ENCODE measurements at places on chromosomes 5 and 9.

GRCh38 chr9:116565986-116566385 is 121.1 kb upstream of the TRIM32 start:
- no peak for DNase-seq

DNA sequence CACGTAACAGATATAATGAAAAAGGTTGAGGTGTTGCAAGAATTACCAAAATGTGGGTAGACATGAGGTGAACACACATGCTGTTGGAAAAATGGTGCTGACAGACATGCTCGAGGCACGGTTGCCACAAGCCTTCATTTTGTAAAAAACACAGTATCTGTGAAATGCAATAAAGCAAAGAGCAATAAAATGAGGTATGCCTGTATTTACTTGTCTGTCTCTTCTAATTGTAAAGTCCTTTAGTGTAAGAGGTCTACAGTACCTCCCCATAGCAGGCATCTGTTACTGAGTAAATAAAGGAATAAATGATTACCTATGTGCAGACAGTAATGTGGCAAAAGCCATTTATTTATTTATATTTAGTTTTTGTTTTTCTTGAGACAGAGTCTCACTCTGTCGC is 3.0 kb upstream of the CAST start:
- DNase-seq = no peak

DNA sequence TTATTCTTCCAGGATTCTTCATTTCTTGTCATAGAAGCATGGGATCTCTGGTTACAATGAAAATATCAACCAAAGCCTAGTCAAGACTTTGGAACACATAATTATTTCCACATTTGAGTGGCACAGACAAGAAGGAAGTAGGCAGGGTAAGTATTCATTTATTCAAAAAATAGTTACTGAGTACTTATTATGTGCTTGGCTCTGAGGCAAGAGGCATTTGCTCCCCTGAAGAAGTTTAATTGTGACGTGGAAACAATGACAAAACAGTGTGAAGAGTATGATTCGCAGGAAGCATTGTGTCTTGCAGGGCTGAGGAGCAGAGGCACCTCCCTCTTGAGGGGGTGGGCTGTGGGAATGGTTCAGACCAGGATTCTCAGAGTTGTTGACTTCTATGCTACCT is 45.0 kb upstream of the TNFSF15 start:
- no peak for DNase-seq

- DNase-seq = no peak
Measured at GRCh38 chr5:17808566-17808965, 174.3 kb downstream of the TAF11L14 start.

DNA sequence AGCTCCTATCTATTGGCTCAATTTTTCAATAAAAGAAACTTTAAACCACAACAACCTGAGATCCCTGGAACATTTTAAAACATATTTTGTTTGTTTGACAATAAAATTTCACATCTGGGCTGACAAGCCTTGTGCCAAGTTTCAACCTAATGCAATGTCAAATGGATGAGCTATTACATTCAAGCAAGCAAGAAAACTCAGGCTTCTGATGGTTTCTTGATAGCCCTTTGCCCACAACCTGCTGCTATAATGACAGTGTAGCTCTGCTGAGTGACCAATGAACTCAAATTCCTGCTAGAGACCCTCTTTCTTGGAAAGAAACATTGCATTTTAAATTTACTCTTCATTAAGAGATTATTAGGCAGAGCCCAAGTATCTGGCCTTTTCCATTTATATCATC is 472.9 kb downstream of the ARHGEF28 start:
- no peak for DNase-seq

DNA sequence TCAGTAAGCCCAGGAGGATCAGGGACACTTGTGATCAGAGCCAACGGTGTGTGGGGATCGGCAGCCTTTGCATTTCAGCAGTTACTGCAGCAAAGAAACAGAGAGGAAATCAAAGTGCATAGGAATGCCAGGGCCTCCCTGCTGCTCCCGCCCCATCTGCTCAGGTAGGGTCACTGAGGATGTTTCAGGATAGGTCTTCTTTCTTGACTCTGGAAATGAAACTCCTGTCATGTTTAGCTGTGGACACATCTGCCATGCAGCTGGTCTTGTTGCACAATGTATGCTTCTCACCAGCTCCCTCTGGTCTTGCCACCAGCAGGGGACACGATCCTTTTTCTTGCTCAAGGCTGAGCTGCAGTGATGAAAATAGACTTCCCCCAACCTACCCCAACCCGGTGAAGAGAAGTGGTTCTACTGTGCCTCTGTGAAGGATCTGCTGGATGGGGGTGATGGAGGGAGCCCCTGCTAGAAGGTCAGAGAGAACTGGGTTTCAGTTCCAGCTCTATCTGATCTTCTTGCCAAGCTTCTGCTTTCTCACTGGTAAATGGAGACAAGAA is 185.2 kb upstream of the KLF4 start:
- no peak for DNase-seq

GRCh38 chr5:141430332-141431113 is at the start of gene PCDHGA12:
Gene PCDHGA12, plus strand, starts transcription at chr5:141430507. Its CDS starts 253 bp downstream, at chr5:141430760.
- peak; percentile 20 for DNase-seq

DNA sequence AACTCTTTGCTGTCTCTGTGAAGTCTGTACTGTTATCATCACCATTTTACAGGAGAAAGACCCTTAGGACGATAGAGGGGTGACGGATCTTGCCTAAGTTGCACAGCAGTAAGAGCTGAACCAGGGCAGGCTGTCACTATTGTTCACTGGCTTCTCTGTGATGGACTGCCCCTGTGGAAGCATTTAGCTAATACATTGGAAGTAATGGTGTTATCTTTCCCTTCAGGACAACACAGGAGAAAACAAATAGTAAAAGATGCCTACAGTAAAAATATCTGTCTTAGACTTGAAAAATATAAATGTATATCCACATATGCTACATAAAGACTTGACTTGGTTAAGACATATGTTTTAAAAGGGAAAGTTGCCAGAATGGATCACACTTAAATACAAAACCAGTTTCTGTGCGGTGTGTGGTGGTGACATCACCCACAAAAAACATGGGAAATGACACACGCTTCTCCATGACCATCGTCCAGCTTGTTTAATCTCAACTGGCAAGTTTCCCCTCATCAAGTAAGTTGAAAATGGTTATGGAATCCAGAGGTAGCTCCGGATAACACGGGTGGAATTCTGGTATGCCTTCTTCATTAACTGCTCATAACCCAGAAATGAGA is 351.8 kb downstream of the EBF1 start:
- DNase-seq = no peak

DNA sequence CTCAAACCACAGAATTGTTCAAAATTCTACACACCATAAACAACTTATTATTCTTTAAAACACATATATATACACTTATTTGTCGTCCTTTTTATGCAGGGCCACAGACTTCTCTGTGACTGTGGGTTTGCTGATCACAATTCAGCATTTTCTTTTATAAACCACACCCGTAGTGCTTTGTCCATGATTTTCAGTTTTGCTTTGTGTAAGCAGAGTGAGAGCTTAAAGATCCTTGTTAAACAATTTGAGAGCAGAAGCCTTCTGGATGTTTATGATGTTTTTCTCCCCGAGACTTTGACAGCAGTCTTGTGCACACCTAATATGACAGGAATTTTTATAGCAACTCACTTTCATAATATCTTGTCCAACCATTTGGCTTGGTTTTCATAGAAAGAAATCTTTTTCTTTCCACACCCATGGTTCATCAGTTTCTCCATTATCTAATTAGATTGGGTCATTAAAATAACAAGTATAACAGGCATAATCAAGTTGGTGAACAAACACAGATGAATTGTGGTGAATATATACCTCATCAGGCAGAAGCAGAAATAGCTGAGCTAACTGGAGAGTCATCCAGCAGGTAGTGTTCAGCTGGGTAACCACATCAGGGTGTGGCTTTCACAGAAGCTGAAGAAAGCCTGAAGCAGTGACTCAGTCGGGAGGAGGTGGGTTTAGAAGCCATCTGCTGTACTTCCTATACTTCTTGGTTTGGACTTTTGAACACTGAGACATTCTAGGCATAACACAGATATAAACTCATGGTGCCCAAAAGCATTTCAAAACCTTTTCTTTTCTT is 232.8 kb downstream of the DOCK8 start:
- DNase-seq = peak; percentile 92

DNA sequence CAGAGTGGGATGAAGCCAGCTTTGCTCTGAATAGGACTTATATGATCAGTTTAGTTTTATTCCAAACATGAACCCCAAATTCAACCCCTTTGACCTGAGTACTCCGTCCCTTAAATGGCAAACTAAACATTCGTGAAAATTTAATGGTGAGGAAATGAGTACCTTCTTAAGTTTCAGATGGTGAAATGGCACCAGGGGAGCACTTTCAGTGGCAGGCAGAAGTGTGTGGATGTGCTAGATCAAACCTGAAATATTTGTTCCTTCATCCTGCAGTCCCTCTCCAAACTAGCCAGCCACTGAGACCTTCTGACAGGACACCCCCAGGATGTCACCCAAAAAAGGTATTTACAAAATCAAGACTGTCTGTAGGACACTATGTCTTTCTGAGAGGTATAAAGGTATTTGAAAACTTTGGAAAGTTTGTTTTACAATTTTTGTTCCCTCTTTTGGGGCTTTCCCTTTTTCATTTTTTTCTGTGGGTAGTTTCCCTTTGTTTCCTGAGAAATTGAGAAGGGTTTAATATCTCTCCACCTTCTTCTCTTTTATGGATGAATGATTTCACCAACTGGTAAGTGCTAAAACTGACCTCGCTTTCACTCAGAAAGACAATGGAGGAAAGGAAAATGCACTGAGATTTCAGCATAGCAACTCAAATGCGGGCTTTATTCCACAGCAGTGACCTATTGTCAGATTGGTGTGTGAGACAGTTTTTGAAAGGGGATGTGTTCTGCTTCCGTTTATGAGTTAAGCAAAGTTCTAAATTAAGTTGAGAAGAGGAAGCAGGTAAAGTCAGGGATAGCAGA is 127.1 kb downstream of the TMC1 start:
- no peak for DNase-seq

DNA sequence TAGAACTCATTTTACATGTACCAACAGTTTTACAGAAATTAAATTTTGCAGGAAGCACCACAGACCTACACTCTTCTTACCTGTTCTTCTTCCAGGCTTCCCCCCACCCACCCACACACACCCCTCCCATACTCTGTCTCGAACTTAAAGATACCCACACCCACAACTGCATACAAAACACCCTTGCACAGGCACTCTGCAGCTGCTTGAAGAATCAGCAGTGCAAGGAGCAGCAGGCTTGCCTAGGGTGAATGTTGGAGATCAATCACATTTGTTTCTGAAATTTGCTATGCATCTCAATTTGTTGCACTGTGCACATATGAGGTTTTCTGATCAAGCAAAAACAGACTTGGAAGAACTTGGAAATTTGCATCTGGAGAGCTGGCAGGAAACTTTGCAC is 77.5 kb upstream of the TGFBR1 start:
- no peak for DNase-seq

GRCh38 chr9:134853893-134854292 is 26.7 kb upstream of the FCN2 start:
- DNase-seq = no peak

- DNase-seq = no peak
Measured at GRCh38 chr5:34891981-34892380, 23.3 kb downstream of the RAD1 start.

GRCh38 chr5:116038817-116039216 is 6.5 kb downstream of the ARL14EPL start:
- no peak for DNase-seq

DNA sequence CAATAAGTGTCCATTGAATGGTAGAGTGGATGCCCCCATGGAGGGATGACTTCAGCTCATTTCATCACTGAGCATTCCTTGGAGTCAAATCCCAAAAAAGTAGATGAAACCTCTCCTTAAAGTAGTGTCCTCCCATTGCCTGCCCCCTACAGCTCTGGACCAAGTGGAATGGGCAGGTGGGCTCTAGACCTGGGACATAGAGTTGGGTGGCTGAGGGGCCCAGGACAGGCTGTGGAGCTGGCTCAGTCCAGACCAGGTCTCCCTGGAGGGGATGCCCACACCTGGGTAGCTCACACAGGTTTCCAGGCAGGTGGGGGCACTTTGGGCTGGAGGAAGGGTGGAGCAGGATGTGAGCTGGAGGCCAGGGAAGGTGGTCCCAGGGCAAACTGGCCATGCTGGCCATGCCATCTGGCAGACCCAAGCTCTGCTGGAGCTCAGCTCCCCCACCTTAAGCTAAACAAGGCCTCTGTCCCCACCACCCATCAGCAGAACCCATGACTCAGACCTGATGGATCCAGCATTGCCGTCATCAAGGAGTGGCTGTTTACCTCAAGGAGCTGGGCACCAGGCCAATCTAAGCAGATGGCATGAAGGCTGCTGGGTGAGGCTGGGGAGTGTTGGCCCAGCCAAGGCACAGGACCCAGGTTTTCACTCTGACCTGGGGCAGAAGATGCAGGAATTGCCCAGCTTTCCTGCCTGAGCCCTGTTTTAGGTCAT is 6.2 kb upstream of the SPINK4 start:
- DNase-seq = peak; percentile 99

- peak; percentile 3 for DNase-seq
Measured at GRCh38 chr5:68749631-68750030, 344.2 kb upstream of the SLC30A5 start.

DNA sequence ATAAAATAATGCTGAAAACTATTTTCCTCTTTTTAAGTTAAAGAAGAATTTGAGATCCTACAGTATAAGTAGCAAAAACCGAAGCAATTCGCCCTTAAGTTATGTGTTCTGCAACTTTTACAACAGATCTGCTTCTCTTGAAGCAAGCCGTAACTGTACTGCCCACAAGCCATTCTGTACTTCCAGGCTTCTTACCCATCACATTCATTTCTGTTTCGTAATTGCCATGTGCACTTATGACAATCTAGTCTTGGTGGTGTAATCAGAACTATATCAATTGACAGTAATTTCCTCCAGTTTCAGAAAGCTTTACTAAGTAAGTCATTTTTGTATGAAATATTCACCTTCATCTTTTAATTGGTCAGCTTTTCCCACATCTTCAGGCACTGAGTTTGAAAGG is 13.8 kb downstream of the SGTB start:
- no peak for DNase-seq

- DNase-seq = no peak
Measured at GRCh38 chr9:120464176-120464886, 115.6 kb downstream of the CDK5RAP2 start.

DNA sequence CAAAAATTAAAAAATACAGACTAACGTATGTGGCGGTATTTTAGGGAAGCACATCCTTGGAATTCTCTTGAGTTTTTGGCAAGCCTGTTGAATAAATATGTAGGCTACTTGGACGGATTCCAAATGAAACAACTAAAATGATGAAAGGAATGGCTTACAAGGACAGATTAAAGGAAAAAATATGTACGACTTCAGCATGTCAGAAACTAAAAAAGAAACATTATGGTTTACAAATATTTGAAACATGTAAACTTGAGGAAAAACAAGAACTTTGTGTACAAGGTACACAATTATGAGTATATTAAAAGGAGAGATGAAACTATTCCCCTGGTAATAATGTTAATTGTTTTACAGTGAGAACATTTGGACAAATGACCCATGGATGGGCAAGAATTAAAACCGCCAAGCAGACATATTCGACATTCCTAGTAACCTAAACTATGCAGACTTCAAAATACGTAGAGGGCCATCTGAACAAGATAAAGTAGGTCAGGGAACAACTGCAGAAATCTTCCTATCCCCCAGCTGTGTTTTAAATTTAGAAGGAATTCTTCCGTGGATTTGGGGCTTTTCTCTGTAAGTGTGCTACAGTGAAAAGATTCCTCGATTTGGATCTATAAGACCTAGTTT is 12.5 kb downstream of the EDIL3 start:
- DNase-seq = no peak

Measured in epithelial cell of prostate (primary cell).